ENCODE measurements at places on chromosomes 13 and 19.

DNA sequence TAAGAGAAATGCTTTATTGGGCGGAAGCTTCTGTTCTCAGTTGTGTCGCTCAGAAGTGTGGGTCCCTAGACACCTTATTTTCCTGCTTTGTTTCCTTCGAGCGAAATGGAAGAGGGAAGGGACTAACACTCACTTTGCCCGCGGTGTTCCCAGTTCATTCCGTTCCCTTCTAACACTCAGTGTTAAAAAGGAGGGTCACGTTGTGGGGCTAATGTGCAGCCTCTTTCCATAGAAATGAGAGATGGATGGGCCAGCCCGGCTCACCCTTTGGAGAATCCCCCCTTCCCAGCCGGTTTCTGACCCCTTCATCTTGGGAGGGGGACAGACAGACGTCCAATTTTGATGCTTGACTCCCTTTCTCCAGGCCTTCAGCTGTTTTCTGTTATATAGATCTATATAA, 2.3 kb downstream of the ATP11A start:
- no peak for DNase-seq

- DNase-seq: no peak
Measured at GRCh38 chr13:114279146-114279545, 2.3 kb upstream of the UPF3A start.

DNA sequence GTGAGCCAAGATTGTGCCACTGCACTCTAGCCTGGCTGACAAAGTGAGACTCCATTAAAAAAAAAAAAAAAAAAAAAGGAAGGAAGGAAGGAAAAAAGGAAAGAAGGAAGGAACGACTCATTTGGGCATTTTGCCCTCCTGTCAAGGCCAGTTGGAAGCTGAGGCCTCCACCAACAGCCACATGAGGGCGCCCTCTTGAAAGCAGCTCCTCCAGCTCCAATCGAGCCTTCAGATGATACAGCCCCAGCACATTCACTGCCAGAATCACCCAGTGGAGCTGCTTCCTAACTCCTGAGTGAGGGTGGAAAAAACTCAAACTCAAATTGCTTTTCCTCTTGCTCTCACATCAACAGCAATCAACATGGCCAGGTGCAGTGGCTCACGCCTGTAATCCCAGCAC, 40.9 kb downstream of the GNG7 start:
- no peak for DNase-seq

- no peak for DNase-seq
Measured at GRCh38 chr13:45576466-45576865, 39.1 kb downstream of the ERICH6B start.

DNA sequence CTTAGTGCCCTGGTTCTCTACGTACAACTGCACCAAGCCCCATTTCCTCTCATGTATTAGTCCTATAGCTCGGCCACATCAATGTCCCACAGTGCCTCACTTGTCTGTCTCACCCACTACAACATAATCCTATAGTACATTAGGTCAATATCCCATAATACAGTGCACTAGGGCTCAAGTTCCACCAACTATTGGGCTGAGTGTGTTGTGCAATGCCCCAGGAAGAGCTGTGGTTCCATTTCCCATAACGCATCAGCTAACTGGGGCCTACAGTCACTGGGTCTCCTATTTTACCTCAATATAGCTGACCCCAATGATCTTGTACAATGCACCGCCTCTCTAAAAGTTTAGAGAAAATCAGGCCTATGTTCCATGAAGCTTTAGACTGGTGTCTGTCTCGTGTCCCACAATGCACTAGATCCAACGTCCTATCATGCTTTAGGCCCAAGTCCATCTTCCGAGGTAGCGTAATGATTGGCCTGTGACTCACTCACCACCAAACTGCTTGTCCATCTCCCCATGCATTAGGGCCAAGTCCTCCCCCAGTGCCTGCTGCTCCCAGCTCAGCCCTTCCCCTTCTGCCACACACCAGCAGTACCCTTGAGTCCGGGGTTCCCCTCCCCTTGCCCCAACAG, 21.8 kb downstream of the TSKS start:
- DNase-seq: no peak

DNA sequence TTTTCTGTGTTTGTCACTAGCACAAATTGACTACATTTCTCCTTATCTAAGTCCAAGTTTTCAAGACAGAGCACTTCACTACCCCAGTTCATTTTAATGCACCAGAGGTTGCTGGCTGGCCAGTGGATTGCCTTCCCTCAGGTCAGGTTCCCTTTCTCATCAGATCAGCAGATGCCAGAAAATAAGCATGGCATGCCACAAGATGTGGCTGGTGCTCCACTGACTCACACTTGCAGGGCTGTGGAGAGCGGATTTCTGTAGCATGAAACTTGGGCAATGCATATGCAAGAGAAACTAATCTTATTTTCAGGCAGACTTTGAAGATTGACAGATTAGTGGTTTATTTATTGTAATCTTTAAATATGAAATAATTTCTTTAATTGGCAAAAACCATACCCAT, 79.5 kb downstream of the RUBCNL start:
- no peak for DNase-seq

GRCh38 chr19:48661711-48662090, 11.1 kb downstream of the NTN5 start:
- DNase-seq: no peak

- DNase-seq: no peak
Measured at GRCh38 chr19:15123031-15123890, 16.1 kb downstream of the SYDE1 start.

GRCh38 chr19:36577271-36577996, 4.3 kb upstream of the ZNF529 start:
- DNase-seq: no peak

GRCh38 chr19:17326595-17326966, 8.1 kb downstream of the ANO8 start:
- no peak for DNase-seq

DNA sequence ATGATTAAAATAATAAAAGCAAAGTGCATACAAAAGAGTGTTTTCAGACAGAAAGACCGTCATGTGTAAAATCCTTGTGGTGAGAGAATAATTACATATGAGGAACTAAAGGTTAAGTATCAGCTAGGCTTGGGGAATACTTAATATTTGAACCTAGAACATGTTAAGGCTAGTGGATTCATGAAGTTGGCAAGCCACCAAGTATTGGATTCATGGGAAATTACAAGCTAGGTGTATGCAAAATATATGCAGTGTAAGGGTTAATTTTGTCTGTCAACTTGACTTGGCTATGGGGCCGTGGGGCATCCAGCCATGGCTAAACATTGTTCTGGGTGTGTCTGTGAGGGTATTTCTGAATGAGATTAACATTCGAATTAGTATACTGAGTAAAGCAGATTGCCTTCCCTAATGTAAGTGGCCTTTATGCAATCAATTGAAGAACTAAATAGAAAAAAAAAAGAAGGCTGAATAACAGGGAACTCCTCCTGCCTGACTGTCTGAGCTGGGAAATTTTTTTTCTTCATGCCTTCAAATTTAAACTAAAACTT, 533.5 kb upstream of the KLF12 start:
- no peak for DNase-seq

GRCh38 chr13:23505007-23505406, 65.2 kb upstream of the TNFRSF19 start:
- no peak for DNase-seq

GRCh38 chr13:105960326-105960725, 575.1 kb downstream of the EFNB2 start:
- no peak for DNase-seq

GRCh38 chr19:56191115-56191514, 6.5 kb downstream of the ZSCAN5B start:
- no peak for DNase-seq

- no peak for DNase-seq
Measured at GRCh38 chr19:48553676-48554384, 1.9 kb downstream of the SULT2B1 start.

DNA sequence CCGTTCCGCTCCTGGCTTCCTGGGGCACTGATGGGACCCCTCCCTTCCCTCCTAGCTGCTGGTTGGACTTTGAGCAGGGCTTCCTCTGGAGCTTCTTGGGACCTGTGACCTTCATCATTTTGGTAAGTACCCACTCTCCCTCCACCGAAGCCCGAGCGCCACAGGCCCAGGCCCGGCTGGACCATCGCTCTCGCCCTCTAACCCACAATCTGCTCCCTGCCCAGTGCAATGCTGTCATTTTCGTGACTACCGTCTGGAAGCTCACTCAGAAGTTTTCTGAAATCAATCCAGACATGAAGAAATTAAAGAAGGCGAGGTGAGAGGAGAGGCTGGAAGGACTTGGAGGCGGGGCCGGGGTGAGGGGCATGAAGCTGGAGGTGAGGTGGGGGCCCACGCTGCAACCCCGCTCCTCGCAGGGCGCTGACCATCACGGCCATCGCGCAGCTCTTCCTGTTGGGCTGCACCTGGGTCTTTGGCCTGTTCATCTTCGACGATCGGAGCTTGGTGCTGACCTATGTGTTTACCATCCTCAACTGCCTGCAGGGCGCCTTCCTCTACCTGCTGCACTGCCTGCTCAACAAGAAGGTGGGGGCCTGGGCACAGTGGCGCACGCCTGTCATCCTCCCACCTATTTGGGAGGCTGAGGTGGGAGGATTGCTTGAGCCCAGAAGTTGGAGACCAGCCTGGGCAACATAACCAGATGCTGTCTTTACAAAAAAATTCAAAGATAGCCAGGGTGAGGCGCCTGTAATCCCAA, 12.3 kb downstream of the DDX39A start:
- DNase-seq: no peak

DNA sequence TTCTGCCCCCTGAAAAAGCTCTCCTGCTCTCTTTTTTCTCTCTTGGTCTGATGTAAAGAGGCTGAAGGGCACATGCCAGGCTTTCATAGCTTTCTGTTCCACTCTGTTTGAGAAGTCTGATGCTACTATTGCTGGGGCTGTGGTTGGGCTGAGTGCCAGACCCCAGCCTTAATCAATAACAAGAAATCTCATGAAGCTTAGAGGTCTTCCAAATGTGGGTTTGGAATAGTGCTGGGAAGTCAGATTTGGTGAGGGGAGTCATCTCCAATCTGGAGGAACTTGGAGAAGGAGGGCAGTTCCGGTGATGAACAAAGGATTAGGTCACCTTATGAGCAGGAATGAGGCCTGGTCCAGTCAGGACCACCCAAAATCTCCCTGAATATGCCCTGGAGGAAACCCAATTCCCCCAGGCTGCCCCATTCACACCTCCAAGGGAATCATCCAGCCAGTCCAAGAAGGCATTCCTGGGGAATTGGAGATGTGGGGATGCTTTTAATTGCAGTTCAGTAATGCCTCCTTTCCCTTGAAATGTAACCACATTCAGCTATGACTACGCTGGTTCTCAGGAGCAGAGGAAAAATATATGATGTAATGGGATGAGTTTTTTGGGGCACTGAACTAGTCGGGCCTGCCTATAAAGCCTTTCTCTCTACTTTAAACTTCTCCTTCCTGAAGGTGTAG, 102.0 kb downstream of the STARD13 start:
- no peak for DNase-seq

- DNase-seq: no peak
Measured at GRCh38 chr13:73340069-73340468, 281.3 kb downstream of the KLF5 start.

DNA sequence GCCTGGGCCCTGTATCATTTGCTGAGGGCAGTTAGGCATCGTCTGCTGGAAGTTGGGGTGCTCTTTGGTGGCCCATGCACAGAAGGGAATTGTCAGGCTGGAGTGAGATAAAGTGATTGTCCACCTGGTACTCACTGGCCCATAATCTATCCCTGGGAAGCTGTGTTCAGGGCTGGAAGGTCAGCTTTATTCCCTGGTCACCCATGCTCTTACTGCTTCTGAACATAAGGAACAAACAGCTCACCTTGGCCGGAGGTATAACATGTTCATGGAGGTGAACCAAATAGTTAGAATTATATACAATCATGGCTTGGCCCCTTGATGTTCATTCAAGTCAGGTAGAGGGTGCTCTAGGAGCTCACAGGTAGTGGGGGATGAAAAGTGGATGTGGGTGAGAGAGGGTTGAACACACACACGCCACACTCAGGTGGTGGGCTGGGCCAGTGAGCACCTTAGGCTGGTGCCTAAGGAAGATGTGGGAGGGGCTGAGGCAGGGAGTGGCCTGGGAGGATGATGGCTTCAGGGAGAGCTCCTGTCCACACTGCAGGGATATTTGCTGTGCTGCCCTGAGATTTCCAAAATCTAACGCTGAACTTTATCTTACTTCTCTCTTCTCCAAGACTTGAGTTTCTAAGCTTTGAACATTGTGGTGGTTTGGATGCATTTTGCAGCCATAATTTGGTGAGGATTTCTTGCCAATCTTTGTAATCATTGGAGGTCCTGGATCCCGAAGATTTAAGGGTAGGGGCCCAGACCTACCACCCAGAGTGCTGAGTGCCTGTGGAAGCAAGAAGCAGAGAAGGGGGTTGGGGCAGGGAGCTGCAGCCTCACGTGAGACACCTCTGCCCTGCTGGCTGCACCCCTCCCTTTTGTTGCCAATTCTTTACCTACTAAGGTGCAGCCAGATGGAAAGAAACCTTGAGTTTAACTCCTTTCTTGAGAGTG, 420.6 kb downstream of the ZNF536 start:
- DNase-seq: no peak

GRCh38 chr19:32347573-32347972, 2.2 kb downstream of the ZNF507 start:
- DNase-seq: no peak

DNA sequence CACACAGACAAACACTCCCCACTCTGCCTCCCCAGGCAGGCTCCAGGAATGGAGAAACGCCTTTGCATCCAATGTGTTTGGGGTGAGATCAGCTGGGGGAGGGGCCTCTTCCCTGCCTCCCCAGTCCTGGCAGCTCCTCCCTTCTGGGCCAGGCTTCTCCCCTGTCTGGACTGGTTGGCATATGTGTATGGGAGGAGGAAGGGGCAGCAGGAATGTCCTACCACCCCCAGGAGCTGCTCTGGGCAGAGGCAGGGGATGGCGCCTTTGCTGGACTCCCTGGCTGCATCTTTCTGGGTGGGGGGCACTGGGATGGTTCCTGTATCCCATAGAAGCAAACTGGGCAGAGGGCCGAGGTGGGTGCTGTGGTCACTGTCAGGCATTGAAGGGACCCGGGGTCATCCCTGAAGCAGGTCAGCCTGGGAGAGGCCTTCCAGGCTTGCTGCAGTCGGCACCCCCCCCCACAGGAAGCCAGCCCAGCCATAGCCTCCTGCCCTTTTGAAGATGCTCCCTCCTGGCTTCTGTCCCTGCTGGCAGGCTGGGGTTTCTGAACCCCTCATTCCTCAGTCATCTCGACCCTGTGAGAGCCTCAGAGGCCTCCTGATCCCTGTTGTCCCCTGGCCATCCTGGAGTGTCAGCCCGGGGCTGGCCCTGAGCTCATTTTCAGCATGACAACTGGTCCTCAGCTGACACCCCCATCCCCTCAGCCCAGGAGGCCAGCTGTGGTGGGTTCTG, 21.2 kb upstream of the SLC7A10 start:
- DNase-seq: no peak
